Right ventricle myocardium inferior (tissue), 1 donor: ENCODE measurements at places on chromosomes 12 and 14.

- DNase-seq, result no peak
Measured at GRCh38 chr12:116247377-116247776, 30.1 kb downstream of the MED13L start.

- no peak for DNase-seq
Measured at GRCh38 chr12:132066345-132066685, 77.8 kb downstream of the DDX51 start.

DNA sequence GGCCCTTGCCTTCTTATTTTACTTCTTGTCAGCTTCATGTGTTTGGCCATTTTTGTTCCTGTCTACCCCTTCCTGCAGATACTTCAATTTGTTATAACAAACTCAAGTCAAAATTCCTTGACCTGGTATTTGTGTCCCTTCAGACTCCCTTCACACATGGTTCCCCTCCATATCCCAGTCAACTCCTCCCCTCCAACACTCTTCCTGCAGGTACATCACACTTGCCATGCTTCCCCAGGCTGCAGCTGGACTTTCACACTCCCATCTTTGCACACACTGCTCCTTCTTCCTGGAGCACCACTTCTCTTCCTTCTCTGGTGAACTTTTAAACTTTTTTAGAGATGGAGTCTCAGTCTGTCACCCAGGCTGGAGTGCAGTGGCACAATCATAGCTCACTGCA, 18.9 kb upstream of the FIGNL2 start:
- DNase-seq, result no peak

DNA sequence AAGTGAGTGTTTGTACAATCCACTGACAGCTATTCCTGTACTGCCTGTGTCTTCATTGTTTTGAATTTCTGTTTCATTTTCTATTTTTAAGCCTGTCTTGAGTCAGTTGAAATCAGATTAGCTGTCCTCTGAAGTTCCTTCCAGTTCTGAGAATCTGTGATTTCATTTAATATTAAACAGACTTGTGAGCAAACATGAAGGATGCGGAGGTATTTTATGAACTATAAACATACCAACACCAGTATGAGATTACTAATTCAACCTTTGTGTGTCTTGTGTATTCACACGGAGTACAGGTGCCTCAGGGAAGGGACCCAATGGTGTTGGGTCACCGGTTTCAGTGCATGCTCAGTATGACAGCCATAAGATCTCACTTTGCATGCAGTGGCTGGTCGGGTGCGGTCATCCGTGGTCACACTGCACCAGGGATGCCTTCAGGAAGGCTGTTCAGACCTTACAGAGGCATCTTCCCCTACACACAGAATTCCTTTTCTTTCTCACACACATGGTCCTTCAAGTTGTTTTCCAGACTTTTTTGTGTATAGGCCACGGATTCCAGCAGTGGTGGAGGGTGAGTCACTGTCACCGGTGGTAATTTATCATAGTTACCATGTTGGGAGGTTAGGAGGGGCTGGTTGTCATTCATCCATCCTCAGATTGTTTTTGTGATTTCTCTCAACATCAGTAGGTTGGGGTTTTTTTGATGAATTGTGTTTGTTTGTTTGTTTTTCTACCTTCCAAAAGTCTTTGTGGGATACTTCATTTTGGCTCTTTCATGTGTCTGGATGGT, 103.0 kb upstream of the SFSWAP start:
- DNase-seq, result no peak

GRCh38 chr14:30223385-30223785, 295.7 kb upstream of the PRKD1 start:
- DNase-seq, result no peak

DNA sequence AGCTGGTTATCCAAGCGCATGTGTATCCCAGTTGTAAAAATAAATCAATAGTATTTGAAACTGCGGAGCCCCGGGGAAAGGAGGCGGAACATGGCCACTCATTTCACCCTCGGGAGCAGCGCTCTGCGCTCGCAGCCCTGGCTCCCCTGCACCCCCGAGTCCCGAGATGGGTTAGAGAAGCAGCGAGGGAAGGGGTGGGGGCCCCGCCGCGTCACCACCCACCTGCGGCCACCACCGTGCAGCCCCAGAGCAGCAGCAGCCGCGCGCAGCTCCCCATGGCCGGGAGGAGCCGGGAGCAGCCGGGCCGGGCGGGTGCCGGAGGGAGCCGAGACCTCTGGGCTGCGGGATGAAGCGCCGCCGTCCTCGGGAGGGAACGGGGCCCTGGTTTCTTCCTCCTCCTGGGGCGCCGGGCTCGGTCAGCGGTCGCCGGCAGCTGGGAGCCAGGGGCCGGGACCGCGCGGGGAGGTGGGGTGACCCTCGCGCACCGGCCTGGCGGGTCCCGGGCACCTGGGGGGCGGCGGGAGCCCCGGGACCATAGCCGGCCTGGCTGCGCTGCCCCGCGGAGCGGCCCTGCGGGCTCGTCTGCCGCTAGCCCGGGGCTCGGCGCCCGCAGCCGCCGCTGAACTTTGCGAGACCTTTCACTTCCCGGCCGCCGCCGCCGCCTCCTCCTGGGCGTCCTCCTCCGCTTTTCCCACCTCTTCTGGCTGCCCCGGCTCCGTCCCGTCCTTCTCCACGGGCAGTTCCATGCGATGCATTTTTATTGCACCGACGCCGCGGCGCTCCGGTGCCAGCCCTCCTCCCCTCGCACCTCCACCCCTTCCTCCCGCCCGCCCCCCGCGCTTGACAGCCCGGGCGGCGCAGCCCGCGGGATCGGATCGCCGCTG, at the start of gene NTN4:
TSS of gene NTN4 (minus strand) at position 732 of the 884 bp plus-strand sequence. CDS start at position 277, 455 bp downstream.
- peak; percentile 86 for DNase-seq

DNA sequence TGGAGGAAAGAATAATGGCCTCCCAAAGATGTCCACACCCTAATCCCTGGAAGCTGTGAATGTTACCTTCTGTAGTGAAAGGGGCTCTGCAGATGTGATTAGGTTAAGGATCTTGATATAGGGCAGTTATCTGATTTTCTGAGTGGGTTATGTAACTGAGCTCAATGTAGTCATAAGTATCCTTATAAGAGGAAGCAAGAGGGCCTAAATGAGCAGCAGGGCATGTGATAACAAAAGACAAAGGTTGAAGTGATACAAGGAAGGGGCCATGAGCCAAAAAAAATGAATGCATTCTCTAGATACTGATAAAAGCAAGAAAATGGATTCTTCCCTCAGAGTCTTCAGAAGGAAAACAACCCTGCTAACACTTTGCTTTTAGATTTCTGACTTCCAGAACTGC, 78.8 kb downstream of the OSBPL8 start:
- DNase-seq, result no peak

- DNase-seq, result no peak
Measured at GRCh38 chr12:118734266-118734665, 247.1 kb upstream of the SRRM4 start.
